Spinal cord (tissue), 10 donors: ENCODE measurements at places on chromosomes 6 and 20. TPM values are rescaled to one million over a fixed set of nuclear protein-coding genes. Genes with fewer than 3 reads are reported as not detected.

Gene TCP11
- total RNA-seq = 0.30 TPM

Gene SRMS
- not detected for total RNA-seq

Gene ADGRG6
- 42.2 TPM for total RNA-seq

Gene SPATA25
- total RNA-seq = 1.3 TPM

Gene ENPP4
- total RNA-seq = 10.8 TPM

Gene TP53TG5
- total RNA-seq = 0.69 TPM

Gene PDYN
- 11.0 TPM for total RNA-seq

Gene GNMT
- total RNA-seq = 0.20 TPM

Gene MAPK13
- 2.8 TPM for total RNA-seq

Gene SLC22A23
- total RNA-seq = 26.9 TPM

Gene CCN2
- total RNA-seq = 38.3 TPM

Gene IL22RA2
- total RNA-seq = not detected

Gene CDC40
- 26.9 TPM for total RNA-seq

Gene ZNF391
- total RNA-seq = 6.3 TPM

Gene ETV7
- 0.40 TPM for total RNA-seq

Gene FAM229B
- 102 TPM for total RNA-seq

Gene IPCEF1
- total RNA-seq = 11.8 TPM

Gene PTK6
- 0.06 TPM for total RNA-seq
